ENCODE measurements at places on chromosomes 2 and 18.

DNA sequence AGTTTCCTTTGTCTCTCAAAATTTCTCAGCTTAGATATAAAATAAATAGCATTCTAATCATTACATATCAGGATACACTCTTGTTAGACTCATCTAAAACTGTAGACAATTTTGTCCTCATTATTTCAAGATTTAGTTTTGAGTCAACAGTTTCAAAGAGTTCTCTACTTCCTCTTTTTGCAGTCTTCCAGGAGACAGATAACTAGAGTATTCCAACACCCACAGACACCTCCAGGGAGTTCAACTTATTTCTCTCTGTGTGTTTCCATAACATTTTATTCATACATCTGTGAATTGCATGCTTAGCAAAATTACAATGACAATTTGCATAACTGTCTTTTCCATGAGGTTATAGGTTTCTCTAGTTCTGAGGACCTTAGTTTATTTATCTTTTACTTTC lies 166.6 kb upstream of the HNMT start:
- no peaks in the 10 kb centered on the region for H3K27me3 ChIP-seq
- no peak overlapping the region for H3K27ac ChIP-seq
- DNase-seq = no peak

DNA sequence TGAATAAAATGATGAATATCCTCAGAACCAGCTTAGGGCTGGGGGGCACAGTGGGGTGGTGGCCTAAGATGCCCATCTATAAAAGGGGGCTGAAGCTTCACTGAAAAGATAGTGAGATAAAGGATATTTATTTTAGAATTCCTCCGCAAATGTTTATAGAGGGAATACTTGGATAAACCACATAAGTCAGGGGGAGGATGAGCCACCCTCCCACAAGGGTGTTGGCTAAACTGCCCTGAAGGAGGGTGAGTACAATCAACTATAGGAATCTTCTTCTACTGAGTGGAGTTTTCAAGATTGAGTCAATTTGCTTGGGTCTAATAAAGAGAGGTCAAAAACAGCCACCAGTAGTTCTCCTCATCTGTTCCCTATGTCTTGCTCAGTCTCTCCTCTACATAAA lies 114.5 kb upstream of the TANK start:
- H3K27ac ChIP-seq = no peak overlapping the region
- H3K36me3 ChIP-seq = no peaks in the 10 kb centered on the region
- no peaks in the 10 kb centered on the region for H3K4me1 ChIP-seq
- no peaks in the 10 kb centered on the region for H3K27me3 ChIP-seq
- H3K4me3 ChIP-seq = no peak overlapping the region
- DNase-seq = no peak

- H3K36me3 ChIP-seq = peaks cover 70% of the 10 kb centered on the region
- H3K4me3 ChIP-seq = no peak overlapping the region
Observed at GRCh38 chr2:229810786-229811185, 96.4 kb upstream of the DNER start.

- H3K27me3 ChIP-seq = peaks cover 14% of the 10 kb centered on the region
- H3K4me1 ChIP-seq = no peaks in the 10 kb centered on the region
- no peak overlapping the region for H3K27ac ChIP-seq
- H3K4me3 ChIP-seq = no peak overlapping the region
- H3K36me3 ChIP-seq = no peaks in the 10 kb centered on the region
- no peak for DNase-seq
Observed at GRCh38 chr2:182818501-182818900, 47.9 kb downstream of the FRZB start.

DNA sequence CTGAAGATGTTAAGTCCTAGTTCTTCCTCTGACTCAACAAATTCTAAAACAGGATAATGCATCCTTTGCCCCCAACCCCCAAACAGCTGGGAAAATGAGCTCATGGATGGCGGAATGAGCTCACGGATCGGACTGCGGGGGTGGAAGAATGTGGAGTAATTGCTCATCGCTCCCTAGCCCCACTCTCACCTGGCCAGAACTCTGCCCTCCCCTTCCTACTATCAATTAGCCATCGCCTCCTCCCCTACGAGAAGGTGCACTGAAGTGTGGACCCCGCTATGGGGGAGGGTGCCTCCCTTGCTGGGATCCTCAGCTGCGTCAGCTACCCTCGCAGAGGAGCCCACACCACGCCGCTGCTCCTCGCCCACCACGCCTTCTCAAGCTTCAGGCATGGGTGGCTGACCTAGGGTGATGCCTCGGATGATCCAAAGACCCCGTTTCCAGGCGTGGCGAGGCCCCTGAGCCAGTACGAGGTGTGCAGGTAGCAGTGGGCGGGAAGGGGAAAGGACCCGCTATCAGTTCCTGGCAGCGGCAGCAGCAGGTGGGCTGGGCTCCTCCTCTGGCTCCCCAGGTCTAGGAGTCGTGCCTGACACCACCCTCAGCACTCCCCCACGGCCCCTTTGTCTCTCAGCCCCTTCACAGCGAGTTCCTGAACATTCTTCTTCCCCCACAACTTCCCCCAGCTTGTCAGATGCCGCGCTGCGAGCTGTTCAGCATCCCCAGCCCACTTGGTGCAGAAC lies 82.1 kb upstream of the POMC start:
- peaks cover 22% of the 10 kb centered on the region for H3K36me3 ChIP-seq
- H3K27ac ChIP-seq = no peak overlapping the region
- DNase-seq = peak; percentile 42
- no peak overlapping the region for H3K4me3 ChIP-seq
- peaks cover 18% of the 10 kb centered on the region for H3K4me1 ChIP-seq

GRCh38 chr18:69120833-69121232 lies 279.9 kb upstream of the DOK6 start:
- DNase-seq = no peak
- no peaks in the 10 kb centered on the region for H3K4me1 ChIP-seq
- no peaks in the 10 kb centered on the region for H3K27me3 ChIP-seq
- H3K4me3 ChIP-seq = no peak overlapping the region

GRCh38 chr2:222795450-222796357 lies 65.1 kb upstream of the ACSL3 start:
- peaks cover 6% of the 10 kb centered on the region for H3K4me1 ChIP-seq
- H3K27me3 ChIP-seq = no peaks in the 10 kb centered on the region
- DNase-seq = no peak
- no peak overlapping the region for H3K27ac ChIP-seq
- H3K4me3 ChIP-seq = no peak overlapping the region
- no peaks in the 10 kb centered on the region for H3K36me3 ChIP-seq

GRCh38 chr18:8806100-8806797 lies 100.9 kb downstream of the MTCL1 start:
- no peak for DNase-seq
- no peak overlapping the region for H3K27ac ChIP-seq
- H3K27me3 ChIP-seq = peaks cover 24% of the 10 kb centered on the region
- peaks cover 2% of the 10 kb centered on the region for H3K4me1 ChIP-seq
- H3K36me3 ChIP-seq = no peaks in the 10 kb centered on the region

DNA sequence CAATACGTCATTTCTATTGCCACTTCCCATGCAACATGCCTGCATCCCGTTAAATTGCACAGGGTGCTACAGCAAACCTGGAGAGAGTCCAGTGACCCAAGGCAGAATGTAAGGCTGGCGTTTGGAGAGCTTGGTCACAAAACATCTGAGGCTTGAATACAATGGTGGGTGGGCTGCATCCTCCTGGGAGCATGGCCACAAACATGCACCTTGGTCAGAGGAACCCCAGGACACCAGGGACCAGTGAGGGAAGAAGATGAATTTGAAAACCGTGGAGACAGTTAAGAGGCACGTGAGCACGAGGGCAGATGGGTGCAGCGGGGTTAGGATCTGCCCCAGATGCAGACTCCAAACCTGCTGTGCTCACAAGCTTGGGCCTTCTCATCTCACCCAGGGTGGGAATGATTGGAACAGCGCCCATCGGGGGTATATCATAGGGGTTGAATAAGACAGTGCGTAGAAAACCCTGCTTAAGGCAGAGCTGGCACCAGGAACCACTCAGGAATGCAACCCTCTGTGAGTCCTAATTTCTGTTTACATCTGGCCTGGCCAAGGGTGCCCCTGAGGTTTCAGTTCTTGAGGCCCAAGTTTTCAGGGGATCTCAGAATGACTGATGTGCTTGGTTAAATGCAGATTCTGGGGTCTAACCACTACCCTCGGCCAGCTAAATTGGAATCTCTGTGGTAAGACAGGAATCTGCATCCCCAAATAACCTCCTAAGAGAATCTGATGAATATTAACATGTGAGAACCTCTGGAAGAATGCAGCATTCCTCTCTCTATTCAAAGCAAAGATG lies 97.2 kb downstream of the ARL4C start:
- no peak overlapping the region for H3K4me3 ChIP-seq
- no peak for DNase-seq
- no peak overlapping the region for H3K27ac ChIP-seq
- no peaks in the 10 kb centered on the region for H3K27me3 ChIP-seq

DNA sequence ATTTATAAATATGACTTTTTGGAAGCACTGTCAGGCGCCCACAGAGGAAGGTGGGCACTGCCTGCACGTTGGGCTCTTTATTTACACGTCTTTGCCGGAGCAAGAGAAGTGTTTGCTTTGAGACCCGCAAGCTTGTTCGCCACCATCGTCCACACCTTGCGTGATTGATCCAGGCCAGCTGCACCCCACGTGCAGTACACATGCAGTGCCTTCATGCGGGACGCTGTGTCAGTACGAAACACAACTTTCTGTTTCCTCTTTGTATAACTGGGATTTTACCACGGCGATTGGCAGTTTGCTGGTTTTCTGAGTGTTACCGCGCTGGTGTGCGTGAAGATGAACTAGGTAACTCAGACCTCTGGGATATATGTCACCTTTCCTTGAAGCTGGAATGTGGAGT lies 571.0 kb upstream of the SALL3 start:
- no peaks in the 10 kb centered on the region for H3K4me1 ChIP-seq
- H3K27me3 ChIP-seq = no peaks in the 10 kb centered on the region
- no peaks in the 10 kb centered on the region for H3K36me3 ChIP-seq
- no peak for DNase-seq
- no peak overlapping the region for H3K4me3 ChIP-seq

- no peaks in the 10 kb centered on the region for H3K4me1 ChIP-seq
- no peaks in the 10 kb centered on the region for H3K27me3 ChIP-seq
- no peak overlapping the region for H3K4me3 ChIP-seq
- H3K27ac ChIP-seq = no peak overlapping the region
- DNase-seq = no peak
Observed at GRCh38 chr18:41135146-41135545, 819.9 kb upstream of the PIK3C3 start.

DNA sequence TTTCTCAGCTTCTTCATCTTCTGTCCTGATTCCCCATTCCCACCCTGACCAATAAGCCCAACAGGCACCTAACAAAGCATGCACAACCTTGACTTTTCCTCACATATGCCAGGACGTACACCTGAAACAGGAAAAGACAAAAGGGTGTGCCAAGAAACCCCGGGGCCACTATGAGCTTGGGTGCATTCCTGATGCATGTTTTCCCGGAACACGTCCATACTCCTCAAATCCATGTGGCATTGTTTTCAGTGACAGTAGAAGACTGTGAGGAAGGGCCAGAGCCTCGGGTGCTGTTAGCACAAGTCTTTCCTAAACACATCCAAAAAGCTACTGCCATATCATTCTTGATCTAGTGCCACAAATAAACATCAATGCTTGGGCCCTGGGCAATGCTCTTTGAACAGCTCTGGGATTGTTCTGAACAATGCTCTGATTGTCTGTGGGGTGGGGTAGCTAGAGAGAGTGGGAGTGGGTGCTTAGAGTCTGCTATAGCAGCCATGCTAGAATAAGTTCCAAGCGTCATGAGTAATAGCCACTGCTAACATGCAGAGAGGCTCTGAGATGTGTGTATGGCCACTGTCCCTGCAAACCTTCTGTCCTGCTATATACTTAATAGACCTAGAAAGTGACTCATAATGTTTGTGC lies 181.7 kb upstream of the CRIM1 start:
- H3K27me3 ChIP-seq = no peaks in the 10 kb centered on the region
- DNase-seq = no peak
- H3K27ac ChIP-seq = no peak overlapping the region
- no peaks in the 10 kb centered on the region for H3K36me3 ChIP-seq

DNA sequence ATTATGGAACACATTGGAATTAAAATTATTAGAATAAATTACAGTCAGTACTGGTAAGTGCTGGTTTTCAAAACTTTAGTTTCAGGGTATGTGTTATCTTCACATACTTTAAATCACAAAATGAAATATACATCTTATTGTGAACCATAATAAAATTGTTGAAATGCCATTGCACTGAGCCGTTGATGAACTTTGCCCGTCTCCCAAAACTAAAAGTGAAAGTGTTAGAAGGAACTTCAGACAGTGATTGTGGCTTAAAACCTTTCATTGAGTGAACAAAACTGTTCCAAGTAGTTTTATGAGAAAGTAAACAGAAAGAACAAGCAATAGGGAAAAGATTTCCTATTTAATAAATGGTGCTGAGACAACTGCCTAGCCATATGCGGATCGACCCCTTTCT lies 811.6 kb downstream of the PLCL1 start:
- H3K4me3 ChIP-seq = no peak overlapping the region
- H3K4me1 ChIP-seq = no peaks in the 10 kb centered on the region
- no peaks in the 10 kb centered on the region for H3K36me3 ChIP-seq
- no peak for DNase-seq
- H3K27ac ChIP-seq = no peak overlapping the region

DNA sequence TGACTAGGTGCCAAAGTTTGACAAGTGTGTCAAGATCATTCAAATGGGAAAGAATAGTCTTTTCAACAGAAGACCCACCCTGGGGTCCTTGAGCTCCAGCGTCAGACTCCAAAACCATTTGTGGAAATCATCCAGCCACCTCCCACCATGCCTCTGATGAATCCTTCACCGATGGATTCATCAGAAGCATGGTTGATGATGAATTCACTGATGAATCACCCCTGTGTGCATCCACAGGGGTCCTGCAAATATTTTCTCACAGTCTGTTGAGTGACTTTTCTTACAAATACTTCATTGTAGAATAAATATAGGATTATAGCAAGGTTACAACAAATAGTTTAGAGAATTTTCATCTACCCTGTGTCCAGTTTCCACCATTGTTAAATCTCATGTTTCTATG lies 4.3 kb downstream of the UGT1A9 start:
- no peaks in the 10 kb centered on the region for H3K27me3 ChIP-seq
- H3K36me3 ChIP-seq = no peaks in the 10 kb centered on the region
- no peaks in the 10 kb centered on the region for H3K4me1 ChIP-seq
- no peak overlapping the region for H3K4me3 ChIP-seq
- H3K27ac ChIP-seq = no peak overlapping the region
- DNase-seq = no peak

GRCh38 chr2:66534461-66534860 lies 99.5 kb downstream of the MEIS1 start:
- no peaks in the 10 kb centered on the region for H3K4me1 ChIP-seq
- H3K27me3 ChIP-seq = no peaks in the 10 kb centered on the region
- H3K36me3 ChIP-seq = no peaks in the 10 kb centered on the region
- DNase-seq = no peak
- no peak overlapping the region for H3K4me3 ChIP-seq

DNA sequence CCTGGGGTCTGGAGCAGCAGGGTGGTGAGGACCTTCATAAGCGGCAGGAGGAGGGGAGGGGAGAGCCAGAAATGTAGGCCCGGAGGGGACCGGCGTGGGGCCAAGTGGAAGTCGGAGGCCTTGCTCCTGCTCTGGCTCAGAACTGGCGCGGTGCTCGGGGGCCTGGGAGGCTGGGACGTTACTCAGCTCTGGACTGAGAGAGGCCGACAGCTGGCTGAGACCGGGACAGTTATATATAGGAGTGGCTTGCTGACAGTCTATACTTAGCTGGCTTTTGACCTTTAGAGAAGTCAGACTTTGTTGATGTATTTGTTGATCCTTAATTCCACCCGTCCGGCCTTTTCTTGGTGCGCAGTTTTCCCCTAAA lies 15.7 kb downstream of the IGFBP5 start:
- H3K36me3 ChIP-seq = no peaks in the 10 kb centered on the region
- no peak overlapping the region for H3K27ac ChIP-seq
- no peaks in the 10 kb centered on the region for H3K27me3 ChIP-seq
- H3K4me1 ChIP-seq = peaks cover 17% of the 10 kb centered on the region
